ENCODE measurements at places on chromosomes 7 and 10.

- DNase-seq: no peak
These were observed 437.6 kb downstream of the PCDH15 start for GRCh38 chr10:54363390-54363789.

- no peak for DNase-seq
These were observed 69.1 kb downstream of the SLIT1 start for GRCh38 chr10:97116462-97117162.

DNA sequence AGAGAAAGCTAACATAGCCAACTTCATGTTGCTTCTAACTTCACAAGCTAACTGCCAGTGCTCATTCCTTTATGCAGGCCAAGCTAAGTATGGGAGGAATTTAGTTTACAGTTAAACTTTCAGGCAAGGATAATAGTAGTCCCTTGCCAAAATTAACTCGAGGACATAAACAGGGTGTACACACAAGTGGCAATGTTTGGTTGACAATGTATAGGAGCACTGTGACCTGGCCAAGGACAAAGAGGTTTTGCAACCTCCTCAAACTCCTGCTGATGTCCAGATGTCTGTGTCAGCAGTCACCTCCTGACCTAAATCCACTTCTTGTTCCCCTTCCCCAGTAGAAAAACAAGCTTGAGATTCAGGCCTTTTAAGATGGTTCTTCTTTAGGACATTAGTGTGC, 494.6 kb upstream of the KLF6 start:
- DNase-seq: no peak

DNA sequence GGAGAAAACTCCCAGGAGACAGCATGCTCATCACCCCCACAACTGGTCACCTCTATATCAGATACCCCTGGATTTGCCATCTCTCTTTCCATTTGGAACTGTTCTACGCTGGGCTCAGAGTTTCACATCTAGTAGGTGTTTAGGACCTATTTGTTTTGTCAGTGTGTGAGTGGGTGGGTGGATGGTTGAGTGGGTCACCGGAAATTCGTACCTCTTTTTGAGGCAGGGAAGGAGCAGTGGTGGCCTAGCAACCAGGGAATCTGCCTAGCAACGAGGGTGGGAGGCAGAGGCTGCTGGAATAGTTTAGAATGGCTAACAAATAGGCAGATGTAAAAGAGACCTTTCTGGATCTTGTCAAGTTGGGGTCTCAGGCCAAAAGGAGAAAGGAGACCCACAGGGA, 23.2 kb upstream of the SLF2 start:
- no peak for DNase-seq

- no peak for DNase-seq
These were observed 133.0 kb upstream of the FAM20C start for GRCh38 chr7:59079-60016.

- DNase-seq: no peak
These were observed 118.6 kb downstream of the SH3PXD2A start for GRCh38 chr10:103736763-103737162.

- no peak for DNase-seq
These were observed 27.8 kb downstream of the RHEB start for GRCh38 chr7:151491859-151492258.

- no peak for DNase-seq
These were observed 83.7 kb downstream of the EBF3 start for GRCh38 chr10:129880191-129880870.

DNA sequence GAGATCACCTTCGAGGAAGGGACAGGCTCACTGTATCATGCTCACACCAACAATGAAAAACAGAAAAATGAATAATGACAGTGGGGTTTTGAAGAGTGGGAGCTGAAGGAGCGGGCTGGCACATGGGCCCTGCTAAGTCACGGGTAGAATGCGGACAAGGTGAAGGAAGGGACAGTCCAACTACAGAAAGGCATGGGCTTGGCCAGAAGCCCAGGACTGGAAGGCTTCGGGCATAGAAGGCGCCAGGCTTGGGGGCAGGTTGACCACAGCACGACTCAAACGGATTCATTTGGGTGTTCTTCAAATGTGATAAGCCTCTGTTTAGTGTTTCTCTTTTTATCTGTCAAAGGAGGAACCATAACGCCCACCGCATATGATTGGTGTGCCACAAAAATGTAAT, 509.5 kb downstream of the CCSER2 start:
- DNase-seq: no peak

DNA sequence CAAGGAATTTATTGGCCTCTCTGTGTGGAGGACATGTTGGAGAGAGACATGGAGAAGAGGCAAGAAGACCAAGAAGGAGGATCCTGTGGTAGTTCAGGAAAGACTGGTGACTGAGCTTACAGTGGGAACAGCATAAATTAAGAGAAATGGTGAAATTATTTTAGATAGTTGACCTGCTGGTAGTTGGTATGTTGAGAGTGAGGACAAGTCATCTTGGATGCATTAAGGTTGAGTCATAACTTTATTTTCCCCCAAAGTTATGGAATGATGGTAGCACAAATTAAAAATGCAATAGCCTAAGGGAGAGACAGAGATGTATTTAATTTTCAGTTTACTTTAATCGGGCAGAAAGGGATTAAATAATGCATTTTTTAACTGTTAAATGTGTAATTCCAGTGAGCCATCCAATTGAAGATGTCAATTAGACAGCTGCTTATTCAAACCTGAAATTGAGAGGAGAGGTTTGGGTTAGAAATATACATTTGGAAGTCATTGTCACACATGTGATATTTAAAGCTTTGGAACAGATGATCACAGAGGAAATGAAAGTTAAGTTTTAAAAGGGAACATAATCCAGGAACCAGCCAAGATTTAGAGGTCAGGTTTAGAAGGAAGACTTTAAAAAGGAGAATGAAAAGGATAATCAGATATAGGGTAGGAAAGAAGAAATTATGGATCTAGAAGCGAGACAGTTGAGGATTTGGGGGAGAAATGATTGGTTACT, 80.6 kb downstream of the DGKB start:
- no peak for DNase-seq

- DNase-seq: no peak
These were observed 7.0 kb downstream of the MXI1 start for GRCh38 chr10:110214371-110214826.

- no peak for DNase-seq
These were observed 40.8 kb upstream of the CACNB2 start for GRCh38 chr10:18099415-18099814.

DNA sequence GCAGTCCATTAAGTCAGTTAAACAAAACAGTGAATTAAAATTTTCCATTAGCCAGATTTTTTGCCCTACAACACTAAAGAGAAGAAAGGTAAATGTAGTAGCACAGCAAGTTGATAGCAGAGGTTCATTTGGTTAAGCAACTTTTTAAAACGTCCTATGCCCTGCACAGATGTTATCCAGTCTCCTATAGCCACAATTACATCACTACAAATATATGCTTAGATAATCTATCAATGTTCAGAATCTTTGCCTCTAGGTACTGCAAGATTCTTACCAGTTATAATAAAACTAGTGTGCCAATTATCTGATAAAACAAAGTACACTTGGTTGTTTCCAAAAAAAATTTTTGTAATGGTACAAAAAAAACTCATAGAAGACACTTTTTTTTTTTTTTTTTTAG, 175.5 kb upstream of the MYO3A start:
- no peak for DNase-seq

DNA sequence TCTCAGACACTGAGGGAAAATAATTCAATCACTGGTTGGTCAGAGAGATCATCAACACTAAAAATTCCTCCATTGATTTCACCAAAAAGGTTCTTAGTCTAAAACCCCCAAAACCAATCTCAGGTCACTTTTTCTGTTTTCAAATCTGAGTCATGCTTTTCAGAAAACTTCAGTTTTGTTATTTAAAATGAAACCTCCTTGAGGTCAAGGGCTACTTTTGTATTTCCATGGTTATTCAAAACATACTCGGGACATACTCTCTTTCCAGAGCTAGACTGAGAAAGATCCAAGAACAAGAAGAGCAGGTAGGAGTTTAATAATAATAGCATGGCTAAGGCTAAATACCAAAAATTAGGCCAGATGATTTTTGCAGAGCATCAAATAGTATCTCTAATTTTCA, 152.8 kb downstream of the SDHAF3 start:
- no peak for DNase-seq

DNA sequence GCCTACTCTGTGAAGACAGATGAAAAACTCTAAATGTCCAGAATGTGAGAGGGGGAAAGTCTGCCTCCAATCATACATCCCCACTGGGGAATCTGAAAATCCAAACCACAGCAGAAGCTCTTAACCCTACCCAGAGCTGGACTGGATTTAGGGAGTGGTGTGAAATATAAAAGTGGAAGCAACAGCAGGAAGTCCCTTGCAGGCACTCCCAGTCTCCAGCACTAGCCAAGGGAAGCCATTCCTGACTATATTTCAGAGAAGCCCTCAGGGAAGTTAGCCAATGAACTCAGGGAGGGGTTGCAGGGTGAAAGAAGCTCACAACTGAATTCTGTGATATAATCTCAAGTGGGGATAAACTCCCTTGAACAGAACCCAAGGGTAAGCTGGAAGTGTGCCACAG, 51.5 kb downstream of the CRPPA start:
- no peak for DNase-seq

DNA sequence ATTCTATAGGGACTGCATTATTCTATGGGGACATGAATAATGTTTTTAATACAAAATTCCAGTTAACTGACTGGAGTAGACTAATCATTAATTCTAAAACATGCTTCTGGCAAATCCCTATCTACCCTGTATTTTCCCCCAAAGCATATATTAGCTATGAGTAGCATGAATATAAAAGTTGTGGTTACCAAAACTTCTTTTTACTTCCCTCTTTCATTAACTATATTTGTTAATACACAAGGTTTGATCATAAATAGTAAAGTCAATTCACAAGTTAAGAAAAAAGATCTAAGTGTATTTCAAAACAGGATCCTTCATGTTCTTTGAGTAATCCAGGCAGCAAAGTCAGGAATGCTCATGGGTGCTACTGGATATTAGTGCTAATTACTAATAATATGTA, 2.9 kb upstream of the RALA start:
- no peak for DNase-seq

DNA sequence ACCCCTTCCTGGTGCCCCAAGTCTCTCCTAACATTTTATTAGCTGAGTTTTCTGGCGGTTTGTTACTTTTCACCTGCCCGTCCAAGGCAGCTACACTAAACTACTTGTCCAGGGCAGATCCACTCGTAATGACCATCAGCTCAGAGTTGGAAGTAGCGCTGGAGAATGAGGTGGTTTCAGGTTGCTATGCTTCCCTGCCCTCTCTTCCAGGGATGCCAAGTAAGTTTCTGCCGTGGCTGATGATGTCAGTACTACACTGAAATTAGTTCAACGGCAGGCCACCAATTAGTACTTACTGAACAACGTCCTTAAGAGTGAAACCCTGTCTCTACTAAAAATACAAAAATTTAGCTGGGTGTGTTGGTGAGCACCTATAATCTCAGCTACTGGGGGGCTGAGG, 55.2 kb downstream of the DIP2C start:
- DNase-seq: no peak

DNA sequence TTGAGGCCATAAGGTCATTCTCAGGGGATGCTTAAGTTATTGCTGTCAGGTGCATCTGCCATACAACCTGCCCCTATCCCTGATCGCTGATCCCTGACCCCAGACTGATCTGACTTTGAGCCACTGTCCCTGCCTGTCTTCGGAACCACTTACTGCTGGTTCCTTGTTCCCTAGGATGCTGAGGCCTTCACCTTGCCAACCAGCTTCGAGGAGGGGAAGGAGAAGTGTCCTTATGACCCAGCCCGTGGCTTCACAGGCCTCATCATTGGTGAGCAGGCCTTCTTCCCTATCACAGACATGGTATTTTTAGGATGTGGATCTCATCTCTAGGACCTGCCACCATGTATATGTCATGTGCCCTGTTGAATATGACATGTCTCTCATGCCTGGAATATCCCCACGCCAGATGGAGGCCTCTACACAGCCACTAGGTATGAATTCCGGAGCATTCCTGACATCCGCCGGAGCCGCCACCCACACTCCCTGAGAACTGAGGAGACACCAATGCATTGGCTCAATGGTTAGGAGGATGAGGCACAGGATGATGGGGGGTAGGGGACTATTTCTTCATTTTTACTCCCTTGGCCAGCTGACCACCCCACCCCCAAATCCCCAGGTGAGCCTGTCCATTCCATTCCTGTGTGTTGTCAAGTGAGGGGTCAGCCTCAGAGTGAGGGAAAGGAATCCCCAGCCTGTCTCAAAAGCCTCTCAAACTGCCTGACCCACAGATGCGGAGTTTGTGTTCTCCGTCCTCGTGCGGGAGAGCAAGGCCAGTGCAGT, 9.0 kb downstream of the MRPL43 start:
- DNase-seq: no peak

GRCh38 chr7:159040912-159041711, 103.6 kb downstream of the VIPR2 start:
- DNase-seq: no peak

- no peak for DNase-seq
These were observed 266.9 kb downstream of the NEBL start for GRCh38 chr10:20630092-20630643.

GRCh38 chr10:72424561-72424960, 69.8 kb upstream of the DNAJB12 start:
- no peak for DNase-seq

DNA sequence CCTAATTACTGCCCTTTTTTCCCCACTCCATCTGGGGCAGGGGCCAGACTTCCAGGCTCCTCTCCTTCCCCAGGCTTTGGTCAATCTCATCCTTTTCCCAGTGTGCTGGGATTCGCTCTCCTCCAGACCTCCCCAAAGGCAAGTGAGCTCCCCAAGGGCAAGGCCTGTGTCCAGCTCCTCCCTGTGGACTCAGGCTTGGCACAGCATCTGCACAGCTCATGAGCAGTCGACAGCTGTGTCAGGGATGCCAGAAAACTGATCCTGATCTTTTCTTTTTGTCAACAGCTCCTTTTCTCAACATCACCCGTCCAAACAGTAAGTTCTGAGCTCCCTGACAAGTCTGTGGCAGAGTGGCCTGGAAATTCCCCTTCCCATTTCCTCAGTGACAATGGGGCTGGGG, 67.1 kb downstream of the C10orf120 start:
- DNase-seq: no peak

GRCh38 chr10:73838827-73839226, 27.4 kb upstream of the NDST2 start:
- no peak for DNase-seq

All from stimulated activated CD4-positive, alpha-beta T cell treated with anti-CD3 and anti-CD28 coated beads, TNF-alpha, amount 100 ng/mL, for 24 hours (primary cell).